ENCODE measurements at places on chromosomes 4 and X. TPM values are rescaled to one million over a fixed set of nuclear protein-coding genes. Genes with fewer than 3 reads are reported as not detected.

- DNase-seq: no peak
These were observed 15.2 kb downstream of the USP53 start for GRCh38 chr4:119227690-119228089.

Gene NCAPG
- 99.9 TPM for total RNA-seq

- DNase-seq: no peak
These were observed 78.4 kb upstream of the FUNDC1 start for GRCh38 chrX:44621078-44621477.

DNA sequence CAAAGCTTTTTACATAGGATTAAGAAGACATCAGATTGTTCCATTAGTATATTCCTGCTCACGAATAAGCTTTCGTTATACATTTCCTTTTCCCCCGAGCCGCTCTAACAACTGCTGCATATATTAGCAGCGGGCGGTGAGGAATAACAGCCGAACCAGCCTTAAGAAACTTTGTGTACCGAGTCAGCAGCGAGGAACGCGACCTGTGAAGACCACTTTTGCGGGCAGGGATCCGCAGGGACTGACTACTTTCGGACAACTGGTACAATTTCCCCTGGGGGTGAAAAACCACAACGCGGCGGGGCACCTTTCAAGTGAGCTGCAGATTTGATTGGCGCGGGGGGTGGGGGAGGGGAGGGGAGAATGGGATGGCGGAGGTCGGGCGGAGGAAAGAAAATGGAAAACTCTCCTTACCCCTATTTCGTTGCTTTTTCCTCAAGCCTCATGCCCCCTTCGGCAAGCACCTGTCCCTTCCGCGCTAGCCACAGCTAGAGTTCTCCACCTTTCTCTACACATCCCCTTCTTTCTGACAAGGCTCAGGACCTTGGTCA is 5.9 kb upstream of the PITX2 start:
- DNase-seq: no peak

GRCh38 chr4:89277412-89277811 is 30.2 kb downstream of the GPRIN3 start:
- no peak for DNase-seq

Gene TMEM175
- 20.1 TPM for total RNA-seq

DNA sequence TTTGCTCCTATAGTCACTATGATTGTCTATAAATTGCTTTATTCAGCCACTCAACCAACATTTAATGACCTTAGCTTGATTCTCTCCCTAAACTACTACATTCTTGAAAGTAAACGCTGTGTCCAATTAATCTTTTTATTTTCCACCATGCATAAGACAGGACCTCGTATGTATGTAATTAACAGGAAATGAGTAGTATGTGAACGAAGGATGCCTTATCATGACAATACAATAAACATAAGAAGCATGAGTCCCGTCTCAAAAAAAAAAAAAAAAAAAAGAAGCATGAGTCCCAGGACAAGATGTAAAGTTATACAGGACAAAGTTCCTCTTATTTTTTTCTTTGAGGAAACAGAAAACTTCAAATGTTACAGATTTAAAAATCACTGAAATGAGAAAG is 92.5 kb downstream of the PPP3CA start:
- no peak for DNase-seq

DNA sequence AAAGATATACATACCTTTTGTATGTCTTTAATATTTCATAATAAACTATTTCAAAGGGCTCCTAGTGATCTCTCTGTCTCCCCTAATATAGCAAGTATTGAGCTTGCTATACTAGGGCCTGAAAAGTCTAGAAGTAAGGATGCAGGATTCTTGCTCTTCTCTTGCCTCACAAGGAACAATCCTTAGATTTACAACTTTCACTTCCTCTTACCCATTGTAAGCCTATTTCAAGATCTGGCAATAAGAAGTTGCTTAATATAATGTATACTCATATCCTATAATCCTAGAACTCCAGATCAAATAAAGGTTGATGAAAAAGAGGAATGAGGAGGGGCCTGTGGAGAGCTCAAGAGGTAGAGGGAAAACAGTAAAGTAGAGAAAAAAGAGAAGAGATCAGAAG is 40.8 kb upstream of the CHRDL1 start:
- no peak for DNase-seq

DNA sequence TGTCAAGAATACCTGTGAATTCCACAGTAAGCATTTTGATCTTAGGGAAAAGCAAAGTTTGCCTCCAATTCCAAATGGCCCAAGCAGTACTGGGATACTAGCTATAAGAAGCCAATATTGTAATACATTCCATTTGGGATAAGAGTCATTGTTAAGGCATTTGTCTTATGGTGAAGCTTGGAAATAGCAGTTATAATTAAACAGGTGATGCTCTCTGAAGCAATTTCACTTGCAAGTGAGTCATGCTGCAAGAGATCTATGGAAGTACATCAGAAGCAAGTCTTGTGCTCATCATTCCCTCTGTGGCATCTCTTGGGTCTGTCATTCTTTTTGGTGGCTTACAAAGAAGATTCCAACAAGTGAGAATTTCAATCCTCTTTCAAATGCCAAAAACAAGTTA is 386.4 kb upstream of the RPS6KA3 start:
- no peak for DNase-seq

GRCh38 chr4:125049711-125050110 is 265.0 kb upstream of the FAT4 start:
- DNase-seq: no peak

GRCh38 chr4:24203926-24204325 is 314.1 kb upstream of the PPARGC1A start:
- DNase-seq: no peak

GRCh38 chr4:189912170-189912569 is 28.5 kb upstream of the FRG1 start:
- DNase-seq: no peak

DNA sequence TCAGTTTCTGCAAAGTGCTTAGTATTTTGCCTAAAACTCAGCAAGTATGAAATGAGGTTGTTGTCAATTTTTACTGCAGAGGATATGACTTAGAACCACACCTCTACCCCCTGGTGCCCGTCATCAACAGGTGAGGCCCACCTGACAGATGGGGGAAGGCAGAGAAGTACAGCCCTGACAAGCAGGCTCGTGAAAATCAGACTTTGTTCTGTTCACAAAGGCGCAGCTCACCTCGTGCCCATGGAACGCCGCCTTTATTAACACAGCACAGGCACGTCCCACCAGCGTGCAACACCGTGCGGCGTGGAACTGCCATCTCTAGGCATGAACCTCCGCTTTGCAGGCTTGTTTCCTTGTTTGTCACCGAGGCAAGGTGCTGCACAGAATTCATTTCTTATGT is 13.3 kb downstream of the CYP4V2 start:
- no peak for DNase-seq

- DNase-seq: no peak
These were observed 167.4 kb downstream of the HS3ST1 start for GRCh38 chr4:11261066-11261850.

DNA sequence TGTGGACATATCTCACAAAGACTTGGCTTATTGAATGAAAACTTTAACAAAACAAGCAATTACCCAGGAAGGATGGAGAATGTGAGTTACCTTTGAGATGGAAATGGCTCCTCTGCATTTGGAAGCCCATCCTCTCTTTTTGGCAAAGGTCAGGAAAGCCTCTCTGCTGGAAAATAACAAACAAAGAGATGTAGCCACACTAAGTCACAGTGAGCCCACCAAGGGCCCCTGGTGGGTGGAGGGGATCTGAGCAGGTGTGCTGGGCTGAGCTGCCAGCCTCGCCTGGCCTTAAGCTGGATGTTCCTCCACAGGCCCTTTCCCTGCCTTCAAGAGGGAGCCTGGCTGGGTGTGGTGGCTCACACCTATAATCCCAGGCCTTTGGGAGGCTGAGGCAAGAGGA is 269.2 kb downstream of the HNRNPD start:
- no peak for DNase-seq

DNA sequence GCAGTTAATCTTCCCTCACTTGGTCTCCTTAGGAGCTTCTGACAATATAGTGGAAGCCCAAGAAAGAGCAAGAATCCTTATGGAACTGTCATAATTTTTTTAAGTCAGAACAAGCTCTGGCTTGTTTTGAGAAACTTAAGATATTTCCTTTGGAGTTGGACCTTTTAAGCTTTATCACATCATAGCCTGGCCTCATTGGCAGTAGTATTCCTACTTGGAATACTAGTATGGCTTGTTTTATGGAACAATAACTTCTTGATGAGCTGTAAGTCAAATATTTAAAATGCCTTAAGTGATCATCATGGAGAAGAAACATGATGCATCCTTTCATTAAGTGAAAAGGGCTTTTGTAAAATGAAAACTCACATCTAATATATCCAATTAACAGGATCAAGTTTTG is 78.0 kb upstream of the NRK start:
- DNase-seq: no peak

- no peak for DNase-seq
These were observed 3.3 kb upstream of the PDGFRA start for GRCh38 chr4:54225598-54226403.

DNA sequence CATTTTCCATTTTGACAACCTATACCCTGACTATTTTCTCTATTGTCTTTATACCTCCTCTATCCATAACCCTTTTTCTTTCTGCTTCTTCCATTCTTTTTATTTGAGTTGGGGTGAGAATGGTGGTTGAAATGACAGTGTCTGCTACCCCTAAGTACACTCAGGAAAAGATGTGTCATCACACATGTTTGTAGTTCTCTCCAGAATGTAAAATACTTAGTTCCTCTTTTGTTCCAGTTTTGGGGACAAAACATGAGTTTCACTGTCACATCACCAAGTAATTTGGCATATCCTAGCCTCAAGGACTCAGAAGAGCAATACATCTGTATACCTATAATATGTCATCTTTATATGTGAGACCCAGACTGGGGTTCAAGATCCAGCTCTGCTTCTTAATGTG is 90.3 kb downstream of the COMMD8 start:
- no peak for DNase-seq

Gene ADRA2C
- total RNA-seq: 1.1 TPM

DNA sequence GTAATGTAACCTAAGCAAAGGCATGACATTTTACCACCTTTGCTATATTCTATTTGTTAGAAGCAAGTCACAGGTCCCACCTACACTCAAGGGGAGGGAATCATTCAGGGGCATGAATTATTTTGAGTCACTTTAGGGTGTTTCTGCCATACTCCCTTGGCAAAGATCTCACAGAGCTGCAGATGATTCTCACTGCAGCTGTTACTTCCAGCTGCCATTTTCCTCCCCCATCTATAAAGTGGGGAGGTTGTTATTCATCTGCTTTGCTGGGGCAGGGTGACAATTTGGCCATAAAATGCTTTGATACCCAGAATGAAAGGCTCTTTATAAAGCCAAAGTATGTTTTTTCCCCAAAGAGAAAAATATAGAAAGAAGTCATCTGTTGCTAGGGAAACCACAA is 136.5 kb upstream of the SMIM31 start:
- DNase-seq: no peak

- peak; percentile 49 for DNase-seq
These were observed 175.9 kb downstream of the AFAP1 start for GRCh38 chr4:7763788-7764187.

DNA sequence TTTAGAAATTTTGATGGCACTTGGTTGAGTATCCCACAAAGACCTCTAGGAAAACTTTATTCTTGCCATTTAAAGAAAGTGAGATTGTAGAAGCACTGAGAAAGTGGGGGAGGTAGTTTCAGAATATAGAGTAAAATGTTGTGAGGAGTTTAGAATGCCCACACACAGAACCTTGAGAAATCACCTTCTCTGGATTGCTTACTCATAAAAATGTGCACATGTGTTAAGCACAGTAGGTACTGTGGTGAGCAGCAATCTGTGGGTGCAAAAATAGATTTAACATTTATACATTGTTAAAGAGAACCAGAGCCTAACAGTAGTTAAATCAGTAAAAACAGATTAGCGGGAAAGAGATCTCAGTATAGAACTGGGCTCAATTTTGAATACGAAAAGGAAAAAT is 201.2 kb upstream of the NWD2 start:
- DNase-seq: no peak

DNA sequence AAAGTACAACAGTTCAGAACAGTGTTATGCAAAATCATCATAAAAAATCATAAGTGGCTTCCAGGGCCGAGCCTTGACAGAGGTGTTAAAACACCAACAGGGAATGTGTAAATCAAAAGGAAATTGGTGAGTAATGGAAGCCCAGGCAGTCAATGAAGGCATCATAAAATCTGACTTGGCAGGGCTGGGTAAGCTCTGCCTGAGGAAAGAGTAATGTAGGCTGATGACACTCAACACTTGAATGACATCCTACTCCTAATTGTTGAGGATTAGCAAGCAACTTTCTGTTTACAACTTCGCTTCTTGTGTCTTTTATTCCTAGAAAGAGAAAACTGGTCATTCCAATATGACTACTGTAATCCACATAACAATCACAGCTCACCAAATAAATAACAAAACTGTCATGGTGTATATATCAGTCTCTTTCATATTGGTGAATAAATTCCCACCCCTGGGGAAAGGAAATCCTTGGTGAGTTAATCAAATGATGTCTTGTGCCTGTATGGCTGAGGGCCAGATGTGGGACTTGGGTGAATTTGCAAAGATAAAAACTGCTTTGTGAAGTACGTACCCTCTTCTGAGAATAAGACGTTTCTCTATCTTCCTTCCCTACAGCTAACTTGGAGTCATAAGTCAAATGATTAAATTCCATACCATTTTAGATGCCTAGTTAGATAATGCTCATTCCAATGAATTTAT is 196.8 kb downstream of the DCHS2 start:
- no peak for DNase-seq
